Endothelial cell (in vitro differentiated cells): ENCODE measurements at places on chromosomes 16 and 17.

GRCh38 chr17:72657467-72658317 is 434.8 kb downstream of the SLC39A11 start:
- DNase-seq, result no peak
- no peak overlapping the region for H3K27ac ChIP-seq
- H3K36me3 ChIP-seq, result no peaks in the 10 kb centered on the region
- peaks cover 5% of the 10 kb centered on the region for H3K4me1 ChIP-seq
- no peak overlapping the region for H3K4me3 ChIP-seq

DNA sequence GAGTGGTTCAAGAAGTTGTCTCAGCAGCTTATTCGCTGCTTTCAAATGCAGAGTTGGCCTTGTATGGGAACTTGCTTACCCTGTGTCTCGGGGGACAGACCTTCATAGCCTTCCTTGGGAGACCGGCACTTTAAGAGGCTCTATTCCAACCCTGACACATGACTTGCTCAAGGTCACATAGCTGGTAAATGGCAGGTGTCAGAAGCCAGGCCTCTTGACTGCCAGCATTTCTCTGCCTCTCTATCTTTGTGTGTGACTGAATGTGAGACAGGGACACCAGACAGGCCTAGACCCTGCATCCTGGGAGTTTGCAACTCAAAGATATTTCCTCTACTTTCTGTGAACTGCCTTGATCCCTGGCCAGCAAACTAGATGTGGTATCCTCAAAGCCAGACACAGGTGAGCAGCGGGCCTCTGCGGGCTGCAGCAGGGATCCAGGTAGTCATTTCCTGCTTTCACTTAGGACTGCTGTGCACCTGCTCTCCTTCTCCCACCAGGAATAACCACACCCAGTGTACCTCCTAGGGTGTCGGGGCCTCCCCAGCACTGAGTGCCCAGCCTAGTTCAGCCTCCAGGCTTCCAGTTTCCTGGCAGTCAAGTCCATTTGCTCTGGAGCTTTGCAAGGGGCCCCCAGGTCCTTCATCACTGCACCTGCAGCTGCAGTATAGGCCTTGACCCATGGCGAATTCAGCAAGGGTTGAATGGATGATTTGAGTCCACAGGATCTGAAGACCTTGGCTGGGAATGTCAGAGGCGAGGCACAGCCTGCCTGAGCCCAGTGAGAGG is 116.6 kb upstream of the TNRC6C start:
- H3K27me3 ChIP-seq, result peaks cover 2% of the 10 kb centered on the region
- no peaks in the 10 kb centered on the region for H3K4me1 ChIP-seq
- no peaks in the 10 kb centered on the region for H3K36me3 ChIP-seq
- H3K27ac ChIP-seq, result no peak overlapping the region
- no peak overlapping the region for H3K4me3 ChIP-seq

- no peak overlapping the region for H3K27ac ChIP-seq
- no peaks in the 10 kb centered on the region for H3K4me1 ChIP-seq
- H3K36me3 ChIP-seq, result peaks cover 18% of the 10 kb centered on the region
- H3K27me3 ChIP-seq, result peaks cover 2% of the 10 kb centered on the region
Measured at GRCh38 chr16:25823891-25824290, 132.1 kb downstream of the HS3ST4 start.

DNA sequence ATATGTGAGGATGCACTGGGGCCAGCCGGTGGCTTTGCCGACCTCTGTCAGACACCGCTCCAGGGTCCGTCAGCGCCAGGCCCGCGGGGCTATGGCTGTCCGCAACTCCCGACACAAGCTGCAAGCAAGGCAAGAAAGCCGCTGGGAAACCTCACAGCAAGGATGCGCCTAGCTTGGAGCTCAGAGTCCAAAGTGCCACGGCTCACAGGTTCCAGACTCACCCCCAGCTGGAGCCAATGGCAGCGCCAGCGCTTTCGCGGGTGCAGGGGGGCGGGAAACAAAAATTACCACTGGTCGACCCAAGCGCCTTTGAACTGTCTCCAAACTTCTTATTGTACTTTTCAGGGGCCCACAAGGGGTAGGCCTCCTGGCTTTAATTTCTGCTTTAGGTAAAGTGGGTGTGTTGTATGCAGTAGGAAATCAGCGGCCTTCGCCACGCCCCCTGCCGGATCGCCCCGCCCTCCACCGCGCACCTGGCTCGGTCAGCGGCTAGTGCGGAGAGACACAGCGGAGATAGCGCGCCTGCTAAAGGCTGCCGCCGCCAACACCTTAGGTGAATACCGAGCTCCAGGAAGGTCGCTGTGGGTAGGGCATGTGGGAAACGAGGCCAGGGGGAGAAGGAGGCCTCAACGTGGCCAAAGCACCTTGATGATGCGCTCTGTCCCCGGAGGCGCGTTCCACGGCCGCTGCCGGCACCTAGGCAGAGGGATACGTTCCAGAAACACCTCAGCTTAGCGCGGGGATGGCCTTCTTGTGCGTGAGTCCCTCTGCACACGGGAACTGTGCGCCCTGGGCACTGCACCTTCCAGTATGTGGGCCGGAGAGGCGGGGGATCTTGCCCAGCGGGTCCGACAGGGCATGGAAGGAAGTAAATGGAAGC is 61.0 kb upstream of the RBL2 start:
- peak; percentile 17 for DNase-seq
- H3K4me3 ChIP-seq, result no peak overlapping the region
- no peaks in the 10 kb centered on the region for H3K4me1 ChIP-seq
- H3K27me3 ChIP-seq, result no peaks in the 10 kb centered on the region

DNA sequence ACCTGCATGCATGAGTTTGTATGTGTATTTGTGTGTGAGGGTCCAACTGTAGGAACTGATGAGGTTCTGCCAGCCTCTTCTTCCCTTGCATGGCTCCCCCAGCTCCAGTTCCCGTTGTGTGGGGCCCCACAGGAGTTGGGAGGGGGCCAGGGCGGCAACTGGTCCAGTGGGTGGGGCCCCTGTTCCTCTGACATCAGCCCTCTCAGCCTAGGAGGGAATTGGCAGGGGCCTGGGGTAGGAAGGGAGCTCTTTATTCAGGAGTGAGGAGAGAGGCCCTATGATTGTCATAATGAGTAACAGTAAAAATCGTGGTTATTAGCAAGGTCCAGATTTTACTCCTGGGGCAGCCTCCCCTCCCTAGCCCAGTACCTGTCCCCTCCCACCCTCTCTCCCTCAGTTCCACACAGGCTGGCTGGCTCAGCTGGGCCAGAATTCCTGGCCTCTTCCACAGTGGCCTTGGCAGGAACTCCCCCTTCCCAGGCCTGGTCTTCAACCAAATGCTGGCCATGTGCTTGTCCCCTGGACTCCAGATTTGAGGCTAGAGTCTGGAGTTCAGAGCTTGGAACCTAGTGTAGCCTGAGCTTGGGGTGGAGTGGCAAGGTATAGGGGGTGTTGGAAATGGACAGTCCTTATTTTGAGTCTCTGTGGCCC is 18.9 kb downstream of the RARA start:
- H3K4me1 ChIP-seq, result peaks cover 40% of the 10 kb centered on the region
- peaks cover 9% of the 10 kb centered on the region for H3K36me3 ChIP-seq
- no peak overlapping the region for H3K27ac ChIP-seq
- no peak for DNase-seq
- peaks cover 17% of the 10 kb centered on the region for H3K27me3 ChIP-seq
- no peak overlapping the region for H3K4me3 ChIP-seq

DNA sequence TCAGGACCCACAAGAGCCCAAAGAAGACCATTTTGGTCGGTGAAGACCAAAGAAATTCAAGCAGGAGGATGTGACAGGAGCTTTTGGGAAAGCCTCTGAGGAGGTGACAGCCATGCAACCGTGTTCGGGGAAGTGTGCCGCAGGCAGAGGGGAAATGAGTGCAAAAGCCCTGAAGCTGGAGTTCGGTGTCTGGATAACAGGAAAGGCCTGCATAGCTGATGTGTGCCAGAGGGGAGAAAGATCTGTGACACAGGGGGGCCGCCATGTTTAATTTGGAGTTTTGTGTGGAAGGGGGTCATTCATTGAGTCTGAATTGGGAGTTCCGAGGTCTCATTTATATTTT is 870 bp upstream of the ZC3H7A start:
- peak; percentile 27 for DNase-seq
- H3K27ac ChIP-seq, result peak overlapping the region; percentile 95
- peaks cover 13% of the 10 kb centered on the region for H3K36me3 ChIP-seq
- H3K27me3 ChIP-seq, result peaks cover 17% of the 10 kb centered on the region
- peak overlapping the region; percentile 95 for H3K4me3 ChIP-seq
- H3K4me1 ChIP-seq, result peaks cover 57% of the 10 kb centered on the region

DNA sequence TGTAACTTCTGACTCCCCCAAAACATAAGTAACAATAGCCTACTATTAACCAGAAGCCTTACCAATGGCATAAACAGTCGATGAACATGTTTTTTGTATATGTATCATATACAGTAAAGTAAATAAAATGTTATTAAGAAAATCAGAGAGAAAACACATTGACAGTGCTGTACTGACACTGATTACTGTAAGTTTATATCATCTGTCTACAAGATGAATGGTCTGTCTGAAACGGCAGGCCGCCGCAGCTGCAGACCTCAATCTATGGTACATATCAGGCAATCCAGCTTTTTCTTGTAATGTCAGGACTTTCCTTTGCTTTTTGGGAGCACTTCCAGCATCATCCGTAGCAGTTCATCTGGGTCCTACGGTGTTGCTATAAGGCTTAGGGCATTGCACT is 44.2 kb upstream of the RPH3AL start:
- no peaks in the 10 kb centered on the region for H3K4me1 ChIP-seq
- no peak overlapping the region for H3K27ac ChIP-seq
- no peak overlapping the region for H3K4me3 ChIP-seq
- H3K36me3 ChIP-seq, result no peaks in the 10 kb centered on the region
- no peak for DNase-seq
- H3K27me3 ChIP-seq, result no peaks in the 10 kb centered on the region

DNA sequence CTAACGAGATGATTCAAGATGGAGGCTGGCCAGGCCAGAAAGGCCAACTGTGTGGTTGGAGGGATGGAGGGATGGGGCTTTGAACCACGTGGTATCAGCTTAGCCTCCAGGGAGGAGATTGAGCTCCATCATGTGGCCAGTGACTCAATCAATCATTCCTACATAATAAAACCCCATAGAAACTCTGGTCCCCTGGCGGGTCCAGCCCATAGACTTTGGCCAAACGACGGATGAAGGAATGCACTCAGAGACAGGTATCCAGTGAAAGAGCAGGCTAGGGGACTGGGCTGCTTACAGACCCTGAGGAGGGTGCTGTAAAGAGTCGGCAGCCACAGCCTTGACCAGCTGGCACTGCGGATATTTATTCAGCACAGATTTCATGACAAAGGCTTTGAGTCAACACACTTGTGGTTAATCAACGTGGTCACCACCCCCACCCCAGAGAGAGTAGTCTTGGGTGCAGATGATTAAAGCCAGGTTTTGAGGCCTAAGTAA is 308.7 kb upstream of the TNRC6C start:
- no peak overlapping the region for H3K4me3 ChIP-seq
- peaks cover 19% of the 10 kb centered on the region for H3K4me1 ChIP-seq
- H3K27ac ChIP-seq, result no peak overlapping the region

DNA sequence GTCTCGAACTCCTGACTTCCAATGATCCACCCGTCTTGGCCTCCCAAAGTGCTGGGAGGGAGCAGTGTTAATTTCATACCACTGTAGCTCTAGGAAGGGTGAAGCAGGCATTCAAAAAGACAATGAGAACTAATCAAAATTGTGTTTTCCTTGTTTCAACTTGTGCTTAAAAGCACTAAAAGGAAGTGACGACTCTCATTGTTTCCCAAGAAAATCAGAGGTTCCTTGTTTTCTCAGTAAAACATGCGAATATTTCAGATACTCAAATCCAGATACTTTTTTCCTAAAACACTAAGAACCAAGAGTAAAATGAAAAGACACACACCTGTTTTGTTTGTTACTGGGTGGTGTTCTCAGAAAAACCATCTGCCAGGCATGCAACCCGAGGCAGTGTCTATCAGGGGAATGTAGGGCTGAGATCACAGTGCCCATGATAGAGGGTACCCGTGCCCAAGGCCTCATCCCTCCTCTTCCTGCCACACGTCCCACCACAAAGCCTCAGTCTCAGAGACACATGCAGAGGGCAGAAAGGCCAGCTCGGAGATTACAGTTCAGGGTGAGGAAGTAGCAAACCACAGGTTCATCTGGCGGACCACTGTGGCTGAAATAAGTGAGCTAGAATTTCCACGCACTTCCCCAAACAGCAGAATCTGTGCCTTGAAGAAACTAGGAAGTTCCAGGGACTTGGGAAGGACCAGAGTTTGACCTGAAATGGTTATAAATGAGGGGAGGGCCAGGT is 33.7 kb downstream of the GINS3 start:
- no peak overlapping the region for H3K4me3 ChIP-seq
- H3K4me1 ChIP-seq, result peaks cover 11% of the 10 kb centered on the region
- peaks cover 4% of the 10 kb centered on the region for H3K27me3 ChIP-seq
- no peak overlapping the region for H3K27ac ChIP-seq
- no peak for DNase-seq

- H3K27ac ChIP-seq, result no peak overlapping the region
- peaks cover 6% of the 10 kb centered on the region for H3K4me1 ChIP-seq
- peaks cover 4% of the 10 kb centered on the region for H3K27me3 ChIP-seq
- no peaks in the 10 kb centered on the region for H3K36me3 ChIP-seq
Measured at GRCh38 chr17:4476017-4476416, 22.7 kb upstream of the SPNS2 start.
